Activated B cell treated with CpG ODN at 0.5 μM for 24 hours (primary cell): ENCODE measurements at places on chromosomes 16 and 17.

DNA sequence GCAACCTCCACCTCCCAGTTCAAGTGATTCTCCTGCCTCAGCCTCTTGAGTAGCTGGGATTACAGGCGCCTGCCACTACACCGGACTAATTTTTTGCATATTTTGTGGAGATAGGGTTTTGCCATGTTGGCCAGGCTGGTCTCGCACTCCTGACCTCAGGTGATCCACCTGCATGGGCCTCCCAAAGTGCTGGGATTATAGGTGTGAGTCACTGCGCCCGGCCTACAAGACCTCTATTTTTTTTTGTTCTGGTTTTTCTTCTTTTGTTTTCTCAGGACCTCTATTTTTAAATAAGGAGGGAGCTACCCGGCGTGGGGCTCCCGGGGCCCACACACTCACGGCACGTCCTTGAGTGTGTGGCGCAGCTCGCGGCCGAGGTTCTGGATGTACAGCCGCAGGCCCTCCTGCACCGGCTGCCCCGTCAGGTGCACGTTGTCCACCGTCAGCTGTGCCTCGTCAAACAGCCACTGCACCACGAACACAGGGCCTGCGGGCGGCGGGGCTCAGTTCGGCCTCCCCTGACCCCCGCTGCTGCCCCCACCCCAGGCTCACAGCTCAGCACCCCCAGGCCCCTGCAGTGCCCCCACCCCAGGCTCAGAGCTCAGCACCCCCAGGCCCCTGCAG is 5.8 kb downstream of the NOTUM start:
- no peak for DNase-seq

- DNase-seq, result no peak
These were observed 7.1 kb downstream of the NTN1 start for GRCh38 chr17:9028202-9028987.

- no peak for DNase-seq
These were observed 50.5 kb upstream of the SALL1 start for GRCh38 chr16:51201604-51202003.

GRCh38 chr16:83174671-83175070 is 547.9 kb downstream of the CDH13 start:
- DNase-seq, result no peak

DNA sequence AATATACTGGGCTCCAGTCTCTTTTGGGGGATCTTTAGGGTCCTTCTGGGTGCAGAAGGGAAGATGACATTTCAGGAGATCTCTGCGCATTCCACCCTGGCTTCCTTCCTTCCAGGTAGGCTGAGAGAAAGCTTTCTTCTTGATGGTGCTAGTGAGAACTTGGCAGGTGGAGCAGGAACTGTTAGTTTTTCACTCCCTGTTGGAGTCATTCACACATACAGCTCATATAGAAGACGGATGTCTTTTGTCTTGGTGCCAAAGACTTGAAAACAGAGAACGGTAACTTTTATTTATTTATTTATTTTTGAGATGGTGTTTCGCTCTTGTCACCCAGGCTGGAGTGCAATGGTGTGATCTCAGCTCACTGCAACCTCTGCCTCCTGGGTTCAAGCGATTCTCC is 43.9 kb downstream of the PITPNC1 start:
- no peak for DNase-seq

- no peak for DNase-seq
These were observed 36.2 kb upstream of the DNAH17 start for GRCh38 chr17:78613416-78613815.
